ENCODE measurements at places on chromosomes 3 and 15.
A peak's percentile ranks its signal among the peaks of the same experiment; 100 is the strongest.

DNA sequence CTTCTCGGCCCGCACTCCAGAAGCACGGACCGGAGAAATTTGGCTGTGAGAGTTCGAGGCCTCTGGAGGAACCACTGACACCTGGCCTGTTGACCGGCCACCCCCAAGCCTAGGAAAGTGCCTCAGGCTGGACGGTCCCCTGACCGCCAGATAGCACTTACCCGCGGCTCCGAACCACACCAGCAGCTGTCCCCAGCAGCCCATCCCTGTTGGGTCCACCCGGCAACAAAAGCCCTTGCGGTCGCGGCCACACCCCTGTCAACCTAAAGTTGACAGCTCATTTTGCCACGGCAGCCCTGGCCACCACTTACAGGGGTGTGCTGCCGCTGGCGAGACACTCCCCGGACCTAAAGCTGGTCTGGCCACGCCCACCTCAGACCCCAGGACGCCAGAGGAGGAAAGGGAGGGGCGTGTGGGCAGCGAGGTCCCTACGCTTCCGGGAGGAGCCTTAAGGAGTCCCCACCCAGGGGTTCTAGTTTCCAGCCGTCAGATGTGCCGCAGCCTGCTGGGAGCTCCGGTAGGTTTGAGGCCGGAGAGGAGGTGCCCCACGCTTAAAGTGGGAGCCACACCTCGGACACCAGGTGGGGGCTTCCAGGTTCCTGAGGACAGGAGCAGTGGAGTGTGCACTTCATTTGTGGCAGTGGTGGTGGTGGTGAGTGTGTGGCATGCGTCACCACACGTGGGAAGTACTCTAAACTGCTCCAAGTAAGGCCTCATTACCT lies at the start of gene LTK:
Gene LTK, minus strand, starts transcription at position 322 of the 722 bp plus-strand sequence. Its CDS starts 118 bp downstream, at position 204.
- DNase-seq = no peak

DNA sequence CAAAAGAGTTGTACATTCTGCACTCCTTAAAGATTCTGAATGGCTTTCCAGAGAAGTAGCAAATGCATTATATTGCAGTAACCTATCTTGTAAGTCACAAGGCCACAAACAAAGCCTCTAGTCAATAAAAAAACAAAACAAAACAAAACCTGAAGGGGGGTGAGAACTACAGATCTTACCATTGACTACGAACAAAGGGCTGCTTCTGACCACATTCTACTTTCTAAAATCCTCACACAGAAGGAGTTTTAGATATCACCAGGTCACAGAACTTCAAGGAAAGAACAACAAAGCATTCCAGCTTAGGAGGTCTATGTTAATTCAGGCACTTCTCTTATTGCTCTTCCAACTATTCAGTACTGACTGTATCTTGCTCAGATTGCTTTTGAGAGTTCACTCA lies 343.0 kb downstream of the ZBTB20 start:
- no peak for DNase-seq

DNA sequence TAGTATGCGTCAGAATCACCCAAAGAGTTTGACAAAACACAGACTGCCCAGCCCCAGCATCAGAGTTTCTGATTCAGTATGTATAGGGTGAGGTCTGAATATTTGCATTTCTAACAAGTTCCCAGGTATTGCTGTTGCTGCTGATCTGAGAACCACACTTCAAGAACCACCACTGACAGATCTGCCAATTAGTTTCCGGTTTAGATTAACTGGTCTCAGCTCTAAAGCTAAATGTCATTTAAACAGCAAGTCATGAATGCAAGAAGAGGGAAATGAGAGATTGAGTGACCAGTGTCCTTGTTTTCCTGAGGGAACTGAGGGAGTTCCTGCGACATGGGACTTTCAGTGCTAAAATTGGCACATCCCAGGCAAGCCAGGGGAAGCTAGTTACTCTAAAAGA lies 305.0 kb downstream of the ZNF385D start:
- DNase-seq = no peak

DNA sequence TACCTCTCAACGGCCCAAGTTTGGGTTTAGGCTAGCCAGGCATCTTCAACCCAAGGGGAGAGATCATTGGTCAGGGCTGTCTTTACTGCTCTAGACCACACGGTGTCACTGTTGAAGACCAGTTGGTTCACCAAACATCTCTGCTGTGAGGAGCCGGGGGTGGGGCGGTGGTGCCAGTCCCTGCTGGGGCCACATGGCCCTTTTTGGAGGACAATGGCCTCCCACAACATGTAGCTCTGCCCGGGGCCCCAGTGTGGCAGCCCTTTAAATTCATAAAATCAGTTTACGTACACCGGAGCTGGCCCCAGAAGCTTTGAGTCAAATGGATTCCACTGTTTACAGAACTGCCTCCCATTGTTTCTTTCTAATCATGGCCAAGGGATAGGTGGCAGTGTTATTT lies 19.1 kb upstream of the TM4SF18 start:
- DNase-seq = peak; percentile 51

- DNase-seq = no peak
These were observed 34.6 kb downstream of the THSD4 start for GRCh38 chr15:71149646-71150557.

DNA sequence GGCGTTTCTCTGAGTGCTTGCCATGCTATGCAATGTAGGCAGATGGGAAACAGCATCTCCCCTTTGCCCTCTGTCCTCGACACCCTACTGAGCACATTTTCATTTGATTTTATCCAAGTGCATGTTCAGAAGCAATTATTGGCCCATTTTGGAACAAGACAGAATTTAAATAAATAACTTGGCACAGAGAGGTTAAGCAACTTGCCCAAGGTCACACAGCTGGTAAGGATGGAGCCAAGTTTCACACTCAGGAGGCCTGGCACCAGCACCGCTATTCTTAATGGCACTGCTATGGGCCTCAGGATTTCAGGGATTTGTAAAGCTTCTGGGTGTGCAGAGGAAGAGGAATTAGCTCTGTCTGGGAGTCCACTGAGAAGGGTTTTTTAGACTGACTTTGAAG lies 2.5 kb upstream of the GRIP2 start:
- DNase-seq = no peak

- DNase-seq = no peak
These were observed 462.2 kb upstream of the CFAP20DC start for GRCh38 chr3:59512066-59512465.

GRCh38 chr3:113659101-113659541 lies 37.3 kb downstream of the USF3 start:
- no peak for DNase-seq

DNA sequence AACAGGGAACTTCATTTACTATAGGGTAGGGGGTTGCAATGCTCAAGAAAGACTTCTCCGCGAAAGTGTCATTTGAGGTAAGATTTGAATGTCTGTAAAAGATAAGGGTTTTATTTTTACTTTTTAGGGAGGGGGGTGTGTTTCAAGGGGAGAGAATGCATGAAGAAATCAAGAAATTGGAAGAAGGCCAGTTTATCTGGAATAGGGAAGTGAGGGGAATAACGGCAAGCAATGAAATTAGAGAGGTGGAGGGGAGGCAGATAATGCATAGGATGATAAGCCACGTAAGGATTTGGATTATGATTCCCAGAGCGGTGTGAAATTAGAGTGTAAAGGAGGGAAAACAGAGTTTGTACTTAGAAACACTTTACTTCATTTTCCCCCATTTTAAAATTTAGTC lies 63.0 kb upstream of the MB21D2 start:
- DNase-seq = no peak

DNA sequence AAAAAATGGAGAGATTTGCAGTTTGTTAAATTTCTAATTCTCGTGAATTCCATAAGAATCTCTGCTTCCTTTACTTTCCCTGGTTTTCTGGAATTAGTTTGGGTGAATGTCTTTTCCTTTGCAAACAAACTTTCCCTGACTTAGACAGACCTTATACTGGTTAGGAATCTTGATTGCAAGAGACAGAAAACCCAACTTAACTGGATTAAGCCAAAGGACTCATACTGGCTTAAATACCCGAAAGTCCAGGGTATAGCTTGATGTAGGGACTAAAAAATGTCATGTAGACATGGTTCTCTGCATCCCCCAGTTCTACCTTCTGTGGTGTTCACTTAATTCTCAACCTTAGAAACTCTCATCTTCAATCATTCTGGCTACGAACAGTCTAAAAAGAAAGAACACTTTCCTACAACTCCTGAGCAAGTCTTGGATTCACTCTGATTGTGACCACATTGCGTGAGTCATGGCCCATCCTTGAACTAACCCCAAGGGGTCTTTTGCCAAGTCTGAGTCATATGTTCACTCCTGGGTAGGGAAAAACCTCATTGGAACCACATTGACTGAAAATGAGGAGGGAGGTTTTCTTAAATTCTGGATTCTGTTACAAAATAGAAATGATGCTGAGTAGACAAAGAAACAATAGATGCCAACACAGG lies 136.0 kb upstream of the DAZL start:
- DNase-seq = peak; percentile 99

- DNase-seq = no peak
These were observed 25.8 kb downstream of the FAM98B start for GRCh38 chr15:38479756-38480155.

Data from astrocyte of the spinal cord (primary cell).